ENCODE measurements at places on chromosomes 6 and 20. TPM values are rescaled to one million over a fixed set of nuclear protein-coding genes. Genes with fewer than 3 reads are reported as not detected.

- DNase-seq: no peak
Measured at GRCh38 chr20:36271639-36272546, 34.2 kb upstream of the DLGAP4 start.

DNA sequence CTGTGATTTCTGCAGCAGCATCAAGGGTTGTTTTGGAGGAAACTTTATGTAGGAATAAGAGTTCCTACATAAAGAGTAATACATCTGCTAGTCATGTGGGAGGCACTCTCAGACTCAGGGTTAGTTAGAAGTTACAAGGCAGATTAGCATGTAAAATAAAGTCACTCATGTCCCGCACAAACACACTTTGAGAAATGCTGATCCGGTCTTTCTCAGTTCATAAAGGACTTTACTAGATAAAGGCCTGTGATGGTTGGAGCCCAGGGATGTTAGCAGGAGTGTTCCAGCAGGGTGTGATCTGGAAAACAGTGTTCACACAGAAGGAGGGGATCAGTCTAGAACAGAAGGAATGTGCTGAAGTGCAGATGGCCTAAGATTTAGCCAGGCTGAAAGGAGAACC is 33.1 kb upstream of the NOP56 start:
- no peak for DNase-seq

- peak; percentile 97 for DNase-seq
Measured at GRCh38 chr6:85459224-85459901, 9.5 kb downstream of the NT5E start.

DNA sequence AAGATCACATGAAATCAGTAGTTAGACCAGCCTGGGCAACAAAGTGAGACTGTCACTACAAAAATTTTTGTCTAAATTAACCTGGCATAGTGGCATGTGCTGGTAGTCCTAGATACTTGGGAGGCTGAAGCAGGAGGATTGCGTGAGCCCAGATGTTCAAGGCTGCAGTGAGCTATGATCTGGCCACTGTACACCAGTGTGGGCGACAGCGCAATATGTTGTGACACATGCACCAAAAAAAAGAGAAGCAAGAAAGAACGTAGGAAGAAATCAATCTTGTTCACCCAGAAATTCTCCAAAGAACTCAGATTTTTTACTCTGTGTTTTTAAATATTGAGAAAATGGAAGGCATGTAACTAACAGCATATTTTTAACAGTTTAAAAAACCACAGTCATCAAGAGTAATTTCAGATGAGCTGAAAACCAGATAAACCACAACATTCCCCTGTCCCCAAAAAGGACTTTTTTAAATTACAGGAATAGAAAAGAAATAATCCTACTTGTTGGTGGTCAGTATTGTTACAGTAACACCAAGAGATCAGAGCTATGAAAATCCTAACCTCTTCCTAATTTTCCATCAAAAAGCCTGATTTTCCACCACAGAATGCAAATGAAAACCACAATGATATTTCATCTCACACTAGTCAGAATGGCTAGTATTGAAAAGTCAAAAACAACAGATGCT is 240.2 kb downstream of the KHDC1L start:
- DNase-seq: no peak

DNA sequence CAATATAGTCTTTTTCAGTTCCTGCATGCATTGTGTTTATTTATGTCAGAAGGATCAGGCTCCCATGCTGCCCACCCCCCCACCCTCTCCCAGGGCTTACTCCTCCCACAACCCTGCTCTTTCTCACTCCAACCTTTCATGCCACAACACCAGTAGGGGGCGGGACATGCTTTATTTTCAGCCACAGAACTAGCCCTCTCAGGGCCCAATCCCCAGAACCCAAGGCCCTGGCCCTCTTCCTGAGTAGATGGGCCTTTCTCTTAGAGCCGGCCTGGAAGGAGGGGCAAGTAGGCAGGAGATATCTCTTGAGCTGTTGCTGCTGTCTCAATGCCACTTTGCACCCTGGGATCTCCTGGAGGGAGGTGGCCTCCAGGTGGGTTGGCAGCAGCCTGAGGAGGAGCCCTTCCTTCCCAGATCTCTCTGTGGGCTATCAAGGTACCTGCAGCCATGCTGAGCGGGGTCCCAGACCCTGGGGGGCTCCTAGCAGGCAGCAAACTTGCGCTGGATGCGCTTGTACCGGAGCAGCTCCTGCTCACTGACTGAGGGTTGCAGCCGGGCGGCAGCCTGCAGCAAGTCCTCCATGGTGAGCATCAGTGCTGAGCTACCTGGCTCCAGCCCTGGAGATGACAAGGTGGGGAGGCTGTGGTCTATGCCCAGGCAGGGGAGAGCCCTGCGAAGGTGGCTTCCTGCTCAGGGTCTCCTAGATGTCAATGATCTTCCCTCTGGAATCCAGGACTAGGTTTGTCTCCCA is 3.5 kb downstream of the GNMT start:
- DNase-seq: peak; percentile 45

DNA sequence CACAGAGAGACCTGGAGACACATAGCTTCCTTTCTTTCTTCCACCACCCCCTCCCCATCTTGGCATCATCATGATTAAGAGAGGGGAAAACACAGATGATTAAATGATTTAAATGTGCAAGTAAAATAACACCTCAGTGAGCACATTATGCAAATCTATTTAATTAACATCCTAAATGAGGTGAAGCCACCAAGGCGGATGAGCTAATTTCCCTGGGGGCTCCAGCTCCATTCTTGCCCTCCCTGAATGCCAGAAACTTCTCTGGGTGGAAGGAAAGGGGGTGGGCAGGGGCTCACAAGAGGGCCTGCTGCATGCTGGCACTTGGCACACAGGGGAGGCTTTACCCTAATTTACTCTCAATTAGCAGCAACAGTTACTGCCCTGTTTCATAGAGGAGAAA is 32.5 kb upstream of the TGM2 start:
- DNase-seq: no peak

GRCh38 chr6:82040405-82041221 is 206.9 kb downstream of the IBTK start:
- peak; percentile 84 for DNase-seq

- DNase-seq: peak; percentile 10
Measured at GRCh38 chr6:124854338-124854922, 107.8 kb upstream of the RNF217 start.

DNA sequence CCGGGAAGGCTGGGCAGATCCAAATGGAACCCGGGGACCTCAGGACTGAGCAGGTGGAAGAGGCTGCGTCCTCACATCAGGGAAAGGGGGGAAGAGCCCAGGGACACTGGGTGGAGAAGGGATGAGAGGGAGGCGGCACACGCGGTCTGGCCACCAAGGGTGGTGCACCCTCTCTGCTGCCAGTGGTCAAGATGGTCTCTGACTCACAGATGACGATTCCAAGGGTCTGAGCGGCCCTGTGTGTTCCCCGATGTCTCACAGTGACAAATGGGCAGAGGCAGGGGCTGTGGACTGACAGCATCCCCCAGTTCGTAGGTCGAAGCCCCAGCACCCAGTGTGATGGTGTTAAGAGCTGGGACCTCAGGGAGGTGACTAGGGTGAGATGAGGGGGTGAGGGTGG is 32.1 kb downstream of the SLCO4A1 start:
- DNase-seq: no peak

- DNase-seq: no peak
Measured at GRCh38 chr6:105034470-105034869, 77.6 kb downstream of the LIN28B start.

RBBP8NL gene
- not detected for total RNA-seq

BMP2 gene
- 10.6 TPM for total RNA-seq

MDFI gene
- total RNA-seq: not detected

Data from fibroblast of the aortic adventitia (primary cell).